ENCODE measurements at places on chromosomes 2 and 18. TPM values are rescaled to one million over a fixed set of nuclear protein-coding genes. Genes with fewer than 3 reads are reported as not detected.

GRCh38 chr2:61759005-61759404 is 94.9 kb downstream of the FAM161A start:
- DNase-seq: no peak

- DNase-seq: no peak
These were observed 340.8 kb downstream of the CMPK2 start for GRCh38 chr2:6524691-6525474.

DNA sequence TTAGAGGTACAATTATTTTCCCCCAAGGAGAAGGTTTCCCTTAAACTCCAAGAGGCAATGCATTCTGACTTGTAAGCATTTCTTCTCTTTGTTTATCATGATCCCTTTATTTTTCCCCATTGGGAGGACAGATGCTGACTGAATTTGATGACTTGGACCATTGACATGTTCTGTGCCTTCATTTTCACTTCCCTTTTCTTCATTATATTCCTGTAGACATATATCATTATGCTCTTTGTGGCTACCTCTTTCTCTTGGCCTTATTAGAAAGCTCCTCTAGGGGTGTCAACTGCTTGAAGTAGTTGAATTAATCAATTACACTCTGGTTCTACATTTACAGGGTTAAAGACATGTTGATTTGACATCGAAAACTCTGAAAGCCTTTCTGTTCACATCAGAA is 330.0 kb upstream of the DCC start:
- DNase-seq: no peak

- no peak for DNase-seq
These were observed 10.9 kb downstream of the MTX2 start for GRCh38 chr2:176280156-176280555.

DNA sequence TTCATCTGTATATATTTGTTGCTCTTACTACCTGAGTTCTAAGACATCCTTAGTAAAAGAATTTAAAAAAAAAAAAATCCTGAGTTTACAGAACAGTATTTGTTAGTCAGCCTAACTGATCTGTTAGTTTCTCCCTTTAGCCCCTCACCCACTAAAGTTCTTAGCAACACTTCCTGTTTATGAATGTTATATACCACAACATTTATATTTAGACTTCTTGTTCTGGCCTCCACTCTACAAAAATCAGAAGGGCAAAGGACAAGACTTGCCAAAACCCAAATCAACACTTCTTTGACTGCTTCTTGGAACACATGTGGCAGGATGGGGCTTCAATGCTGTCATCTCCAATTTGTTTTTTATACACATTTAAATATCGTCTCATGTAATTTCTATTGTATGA is 71.1 kb downstream of the MGAT5 start:
- no peak for DNase-seq

- no peak for DNase-seq
These were observed 126.8 kb upstream of the LGALSL start for GRCh38 chr2:64327129-64327509.

GRCh38 chr2:113229795-113230194 is 48.9 kb downstream of the PAX8 start:
- DNase-seq: no peak

- no peak for DNase-seq
These were observed 156.1 kb downstream of the MYT1L start for GRCh38 chr2:2174956-2175355.

- DNase-seq: no peak
These were observed 18.1 kb upstream of the PKDCC start for GRCh38 chr2:42029639-42030199.

GRCh38 chr18:52670896-52671295 is 330.9 kb downstream of the DCC start:
- no peak for DNase-seq

GRCh38 chr18:64167408-64167925 is 18.6 kb upstream of the LINC00305 start:
- DNase-seq: no peak

- no peak for DNase-seq
These were observed 43.8 kb downstream of the AGFG1 start for GRCh38 chr2:227515742-227516141.

GRCh38 chr2:63424329-63425078 is 163.8 kb downstream of the WDPCP start:
- no peak for DNase-seq

DNA sequence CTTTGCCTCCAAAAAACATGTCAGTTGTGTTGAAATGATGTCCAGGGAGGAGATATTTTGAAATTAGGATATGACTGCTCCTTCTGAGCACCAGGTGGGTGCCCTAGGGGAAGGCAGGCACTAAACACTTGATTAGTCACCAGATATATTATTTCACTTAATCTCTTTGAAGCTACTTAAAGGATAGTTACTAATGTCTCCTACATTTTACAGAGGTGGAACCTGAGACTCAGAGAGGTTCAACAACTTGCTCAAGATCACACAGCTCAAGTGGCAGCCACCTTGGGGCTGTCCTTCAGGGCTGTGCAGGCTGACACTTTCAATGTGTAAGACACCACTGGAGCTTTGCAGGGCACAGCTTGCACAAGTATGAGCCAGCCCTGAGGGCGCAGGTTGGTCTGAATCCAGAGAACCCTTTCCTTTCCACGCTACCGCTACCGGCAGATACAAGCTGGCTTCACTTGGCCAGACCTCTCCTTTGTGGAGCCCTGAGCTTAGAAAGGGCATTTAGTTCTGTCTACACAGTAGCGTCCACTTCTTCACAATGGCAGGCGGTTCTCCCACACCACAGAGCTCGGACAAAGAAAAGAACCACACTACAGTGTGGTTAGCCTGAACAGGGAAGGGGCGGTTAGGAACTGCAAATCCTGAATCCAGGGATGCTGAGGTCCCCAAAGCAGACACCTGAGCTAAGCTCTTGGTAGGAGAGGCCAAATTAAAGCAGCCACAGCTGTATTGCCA is 16.4 kb downstream of the ALPK2 start:
- no peak for DNase-seq

GRCh38 chr18:48065601-48065995 is 135.1 kb upstream of the SMAD2 start:
- DNase-seq: no peak

DNA sequence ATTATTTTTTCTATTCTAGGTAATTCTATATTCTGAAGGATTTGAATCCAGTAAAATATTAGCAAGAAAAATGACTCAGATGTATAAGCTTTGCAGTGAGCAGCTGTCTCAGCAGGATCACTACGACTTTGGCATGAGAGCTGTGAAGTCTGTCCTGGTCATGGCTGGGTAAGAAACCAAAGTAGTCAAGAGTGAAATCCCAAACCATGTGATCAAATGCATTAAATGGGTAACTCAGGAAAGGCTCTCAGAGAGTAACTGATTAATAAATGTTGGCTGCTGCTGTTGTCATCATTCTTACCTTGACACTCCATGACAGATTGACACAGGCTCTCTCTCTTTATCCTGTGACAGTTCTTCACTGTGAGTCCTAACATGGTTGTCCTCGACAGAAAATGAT is 124.1 kb downstream of the DNAH6 start:
- DNase-seq: no peak

DNA sequence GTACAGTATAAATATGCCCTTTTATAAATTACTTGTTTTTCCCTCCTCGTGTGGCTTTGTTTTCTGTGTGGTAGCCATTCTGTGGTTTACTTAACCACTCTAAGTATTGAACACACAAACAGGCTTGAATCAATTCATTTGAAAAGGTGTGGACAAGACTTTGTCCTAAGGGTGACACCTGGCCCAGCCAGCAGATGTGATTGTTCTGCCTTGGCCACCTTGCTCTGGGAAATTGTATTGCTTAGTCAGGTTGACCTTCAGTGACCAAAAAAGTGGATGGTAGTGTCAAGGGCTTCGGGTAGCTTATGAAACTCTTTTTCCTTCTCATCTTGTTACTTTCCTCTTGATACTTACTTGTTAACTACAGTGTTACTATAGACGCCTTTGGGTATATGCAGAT is 61.9 kb downstream of the DGKD start:
- DNase-seq: no peak

GRCh38 chr2:189305291-189305943 is 125.9 kb upstream of the COL5A2 start:
- DNase-seq: no peak

DNA sequence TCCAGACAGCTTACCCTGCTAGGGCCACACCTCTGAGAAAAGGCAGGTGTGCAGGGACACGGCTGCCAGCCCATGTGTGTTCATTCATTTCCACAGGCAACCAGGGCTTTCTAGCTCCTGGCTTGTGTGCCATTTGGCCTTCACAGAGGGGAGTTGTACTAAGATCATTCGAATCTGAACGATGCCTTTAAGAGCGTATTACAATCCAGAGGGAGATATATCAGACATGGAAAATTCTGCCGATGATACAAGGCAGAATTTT is 64.2 kb upstream of the OTOF start:
- no peak for DNase-seq

- DNase-seq: peak; percentile 35
These were observed 202.1 kb downstream of the RNF144A start for GRCh38 chr2:7119132-7119835.

The SERPINB11 gene
- total RNA-seq: not detected

The CRYBA2 gene
- not detected for total RNA-seq

The METAP1D gene
- 8.6 TPM for total RNA-seq

The MDH1B gene
- 1.0 TPM for total RNA-seq

The MEP1B gene
- total RNA-seq: not detected

The STARD6 gene
- total RNA-seq: not detected

The STEAP3 gene
- 11.8 TPM for total RNA-seq

The MYO1B gene
- total RNA-seq: 16.0 TPM

The MYO5B gene
- 1.1 TPM for total RNA-seq
